ENCODE measurements at places on chromosomes 3 and 15.

GRCh38 chr3:172129498-172129849, 90.1 kb downstream of the FNDC3B start:
- DNase-seq: no peak

- no peak for DNase-seq
Measured at GRCh38 chr3:118942671-118943070, 92.0 kb downstream of the IGSF11 start.

- no peak for DNase-seq
Measured at GRCh38 chr3:54836871-54837270, 91.0 kb downstream of the LRTM1 start.

DNA sequence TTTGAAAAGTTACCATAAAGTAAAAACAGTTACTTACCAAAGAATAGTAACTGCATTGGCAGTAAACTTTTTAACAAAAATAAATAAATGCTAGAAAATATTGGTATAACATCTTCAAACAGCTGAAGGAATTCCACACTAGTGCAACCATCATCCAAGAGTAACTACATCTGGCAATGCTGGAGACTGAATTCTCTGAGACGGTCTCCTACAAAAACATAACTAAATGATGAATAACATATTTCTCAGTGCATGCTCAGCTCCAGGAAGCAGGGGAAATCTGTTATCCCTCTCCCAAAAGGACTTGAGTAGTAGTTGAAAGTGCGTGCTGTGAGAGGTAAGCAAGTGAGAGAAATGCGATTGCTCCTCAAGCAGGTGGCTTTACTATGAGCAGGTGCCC, 526.8 kb upstream of the CCDC54 start:
- DNase-seq: no peak

DNA sequence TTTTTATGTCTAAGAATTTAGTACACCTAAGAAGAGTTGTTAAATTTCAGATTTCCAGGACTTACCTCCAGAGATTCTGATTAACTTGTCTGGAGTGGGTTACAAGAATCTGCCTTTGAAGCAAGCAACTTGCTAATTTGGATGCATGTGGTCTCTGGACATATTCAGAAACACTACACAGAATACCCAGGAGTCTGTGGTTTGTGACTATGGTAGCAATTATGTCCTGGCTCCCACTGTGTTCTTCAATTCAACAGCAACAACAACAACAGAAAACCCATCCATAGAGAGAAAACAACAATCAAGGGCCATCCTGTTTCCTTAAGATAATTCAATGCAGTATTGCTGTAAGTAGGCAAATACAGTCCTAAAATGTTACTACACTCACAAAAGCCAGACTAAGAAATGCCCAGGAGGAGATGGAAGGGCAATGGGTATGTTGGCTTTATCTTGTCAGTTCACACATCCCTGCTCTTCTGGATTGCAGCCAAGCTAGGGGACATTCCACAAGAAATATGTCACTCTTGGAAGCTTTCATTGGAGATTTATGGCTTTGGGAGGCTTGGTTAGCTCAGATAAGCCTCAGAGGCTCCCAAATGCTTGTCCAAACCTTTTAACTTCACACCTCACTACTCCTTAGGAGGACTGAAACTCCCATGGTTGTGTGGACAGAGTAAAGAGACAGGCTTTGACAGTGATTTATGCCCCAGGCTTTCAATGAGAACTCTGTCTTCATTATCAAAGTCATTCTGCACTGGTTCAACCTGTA, 99.4 kb upstream of the MRPL3 start:
- DNase-seq: no peak

GRCh38 chr15:72201391-72201921, 3.9 kb upstream of the GRAMD2A start:
- no peak for DNase-seq

DNA sequence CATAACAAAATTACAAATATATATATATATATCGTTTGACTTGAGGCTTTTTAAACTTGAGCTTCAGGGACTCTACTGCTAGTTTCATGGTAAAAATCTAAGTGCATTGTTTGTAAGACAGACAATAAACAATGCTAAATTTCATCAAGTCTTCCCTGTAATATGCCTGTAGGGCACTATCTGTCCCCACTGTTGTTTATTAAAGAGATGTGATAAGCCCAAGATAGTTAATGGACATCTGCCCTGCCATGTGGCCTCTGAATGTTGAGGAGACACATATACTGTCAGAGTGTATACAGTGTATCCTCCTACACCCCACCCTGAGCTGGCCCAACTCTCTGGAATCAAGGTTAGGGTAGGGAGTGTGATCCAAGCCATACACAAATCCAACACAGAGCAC, 15.1 kb upstream of the EIF1B start:
- DNase-seq: no peak

DNA sequence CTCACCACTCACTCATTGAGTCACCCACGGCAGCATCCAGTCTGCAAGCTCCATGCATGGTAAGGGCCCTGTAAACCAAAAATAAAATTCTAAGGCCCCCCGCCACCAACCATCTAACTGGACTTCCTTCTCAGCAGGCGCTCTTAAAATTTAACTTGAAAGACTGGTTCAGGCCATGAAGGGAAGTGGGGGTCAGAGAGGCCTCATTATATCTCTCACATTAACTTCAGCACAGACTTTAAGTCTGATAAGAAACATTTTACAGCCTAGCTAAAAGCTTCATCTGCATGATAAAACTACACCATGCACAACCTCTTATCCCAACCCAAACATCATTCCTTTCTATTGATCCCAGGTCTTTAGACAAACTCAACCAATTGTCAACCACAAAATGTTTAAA, 38.5 kb downstream of the FBLN2 start:
- no peak for DNase-seq

- DNase-seq: no peak
Measured at GRCh38 chr3:152841131-152841530, 6.2 kb downstream of the P2RY1 start.

GRCh38 chr15:85426481-85426880, 46.1 kb downstream of the AKAP13 start:
- DNase-seq: no peak

Measured in MCF 10A (cell line).